ENCODE measurements at places on chromosomes 3 and 15.

DNA sequence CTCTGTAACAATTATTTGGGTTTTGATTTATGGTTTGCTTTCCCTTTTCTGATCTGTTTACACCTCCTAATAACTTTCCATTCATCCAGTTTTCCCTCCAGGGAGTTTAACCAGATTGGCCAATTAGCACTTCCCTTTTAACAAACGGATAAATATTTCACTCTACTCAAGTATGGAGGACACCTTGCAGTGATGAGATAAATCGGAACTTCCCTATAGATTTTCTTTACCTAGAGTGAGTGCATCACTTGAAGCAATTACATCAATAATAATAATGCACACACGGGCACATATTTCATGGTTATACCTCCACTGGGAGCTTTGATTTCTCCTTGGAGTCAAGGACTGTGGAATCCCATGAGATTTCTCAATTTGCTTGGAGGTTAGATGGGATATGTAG is 239.1 kb upstream of the CFAP20DC start:
- DNase-seq: no peak

DNA sequence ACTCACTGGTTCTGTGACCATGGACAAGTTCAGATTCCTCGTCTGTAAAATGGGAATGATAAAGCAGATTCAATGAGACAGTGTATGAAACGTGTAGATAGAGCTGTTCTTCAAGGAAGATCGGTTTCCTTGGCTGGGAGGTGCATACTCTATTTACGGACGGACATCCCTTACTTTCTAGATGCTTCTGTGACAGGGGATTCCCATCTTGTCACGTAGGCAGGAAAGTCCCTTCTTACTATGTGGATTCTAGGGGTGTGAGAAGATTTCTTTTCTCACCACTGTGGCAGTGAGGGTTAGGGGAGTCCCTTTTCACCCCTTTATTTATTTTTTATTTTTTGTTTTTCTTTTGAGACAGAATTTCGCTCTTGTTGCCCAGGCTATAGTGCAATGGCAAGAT is 180.9 kb upstream of the TBL1XR1 start:
- no peak for DNase-seq

DNA sequence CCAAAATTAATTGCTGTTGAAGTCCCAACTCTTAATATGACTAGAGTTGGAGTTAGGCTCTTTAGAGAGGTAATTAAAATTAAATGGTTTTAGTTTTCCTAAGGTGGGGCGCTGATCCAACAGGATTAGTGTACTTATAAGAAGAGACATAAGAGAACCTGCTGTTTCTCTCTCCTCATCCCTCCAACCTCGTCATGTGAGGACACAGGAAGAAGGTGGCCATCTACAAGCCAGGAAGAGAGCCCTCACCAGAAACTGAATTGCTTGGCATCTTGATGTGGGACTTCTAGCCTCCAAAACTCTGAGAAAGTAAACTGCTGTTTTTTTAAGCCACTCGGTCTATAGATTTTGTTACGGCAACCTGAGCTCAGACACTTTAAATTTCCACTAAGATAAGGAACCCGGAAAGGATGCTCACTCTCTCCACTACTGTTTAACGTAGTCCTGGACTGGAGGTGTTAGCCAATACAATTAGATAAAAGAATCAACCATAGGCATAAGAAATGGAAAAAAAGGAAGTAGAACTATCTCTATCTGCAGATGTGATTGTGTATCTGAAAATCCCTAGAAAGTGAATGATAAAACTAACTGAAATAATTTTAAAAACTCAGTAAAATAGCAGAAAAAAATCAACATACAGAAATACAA is 26.8 kb downstream of the DCBLD2 start:
- DNase-seq: no peak

- no peak for DNase-seq
Measured at GRCh38 chr15:93278783-93279182, 189.8 kb upstream of the RGMA start.

DNA sequence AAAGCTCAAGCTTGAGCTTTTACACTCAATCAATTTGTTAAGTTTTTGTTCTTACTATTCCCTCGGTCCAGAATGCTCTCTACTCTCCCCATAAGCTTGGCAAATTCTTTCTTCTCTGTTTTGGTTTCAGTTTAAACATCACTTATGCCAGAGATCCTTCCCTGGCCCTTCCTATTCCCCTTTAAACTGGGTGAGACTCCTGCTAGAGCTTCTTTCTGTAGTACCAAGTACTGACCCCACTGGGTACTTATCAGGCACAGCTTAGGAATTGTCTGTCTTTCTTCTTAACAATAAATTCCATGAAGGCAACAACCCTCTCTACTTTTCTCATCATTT is 76.7 kb upstream of the PHLDB2 start:
- DNase-seq: no peak

DNA sequence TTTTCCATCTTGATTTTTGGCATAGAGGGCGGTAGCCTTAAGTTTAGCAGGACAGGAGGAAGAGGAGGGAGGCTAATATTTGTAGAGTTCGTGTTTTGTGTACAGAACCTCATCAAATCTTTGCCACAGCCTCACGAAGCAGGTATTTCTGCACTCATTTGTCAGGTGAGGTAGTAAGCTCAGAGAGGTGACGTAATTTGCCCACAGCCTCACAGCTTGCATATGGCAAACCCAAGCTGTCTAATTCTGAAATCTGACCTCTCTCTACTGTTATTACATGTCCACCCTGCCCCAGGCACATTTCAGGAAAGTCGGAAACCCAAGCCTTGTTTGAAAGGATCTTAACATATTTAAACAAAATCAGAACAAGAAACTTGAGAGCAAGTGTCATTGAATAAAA is 91.1 kb upstream of the TPM1 start:
- no peak for DNase-seq
